Neural crest cell (in vitro differentiated cells): ENCODE measurements at places on chromosomes 5 and 9. TPM values are rescaled to one million over a fixed set of nuclear protein-coding genes. Genes with fewer than 3 reads are reported as not detected.
A peak's percentile ranks its signal among the peaks of the same experiment; 100 is the strongest.

GRCh38 chr5:172051643-172052339, 45.4 kb upstream of the FBXW11 start:
- H3K4me1 ChIP-seq = peaks cover 20% of the 10 kb centered on the region
- H3K4me3 ChIP-seq = no peak overlapping the region
- no peaks in the 10 kb centered on the region for H3K27me3 ChIP-seq
- H3K27ac ChIP-seq = peak overlapping the region; percentile 73
- DNase-seq = no peak

The MOB3B gene
- 20.5 and 21.8 TPM in 2 replicates for total RNA-seq

GRCh38 chr5:177478711-177479646, 5.5 kb upstream of the DBN1 start:
- H3K36me3 ChIP-seq = peaks cover 6% of the 10 kb centered on the region
- peak overlapping the region; percentile 74 for H3K4me3 ChIP-seq
- no peak for DNase-seq
- H3K27me3 ChIP-seq = peaks cover 11% of the 10 kb centered on the region
- peaks cover 41% of the 10 kb centered on the region for H3K4me1 ChIP-seq

DNA sequence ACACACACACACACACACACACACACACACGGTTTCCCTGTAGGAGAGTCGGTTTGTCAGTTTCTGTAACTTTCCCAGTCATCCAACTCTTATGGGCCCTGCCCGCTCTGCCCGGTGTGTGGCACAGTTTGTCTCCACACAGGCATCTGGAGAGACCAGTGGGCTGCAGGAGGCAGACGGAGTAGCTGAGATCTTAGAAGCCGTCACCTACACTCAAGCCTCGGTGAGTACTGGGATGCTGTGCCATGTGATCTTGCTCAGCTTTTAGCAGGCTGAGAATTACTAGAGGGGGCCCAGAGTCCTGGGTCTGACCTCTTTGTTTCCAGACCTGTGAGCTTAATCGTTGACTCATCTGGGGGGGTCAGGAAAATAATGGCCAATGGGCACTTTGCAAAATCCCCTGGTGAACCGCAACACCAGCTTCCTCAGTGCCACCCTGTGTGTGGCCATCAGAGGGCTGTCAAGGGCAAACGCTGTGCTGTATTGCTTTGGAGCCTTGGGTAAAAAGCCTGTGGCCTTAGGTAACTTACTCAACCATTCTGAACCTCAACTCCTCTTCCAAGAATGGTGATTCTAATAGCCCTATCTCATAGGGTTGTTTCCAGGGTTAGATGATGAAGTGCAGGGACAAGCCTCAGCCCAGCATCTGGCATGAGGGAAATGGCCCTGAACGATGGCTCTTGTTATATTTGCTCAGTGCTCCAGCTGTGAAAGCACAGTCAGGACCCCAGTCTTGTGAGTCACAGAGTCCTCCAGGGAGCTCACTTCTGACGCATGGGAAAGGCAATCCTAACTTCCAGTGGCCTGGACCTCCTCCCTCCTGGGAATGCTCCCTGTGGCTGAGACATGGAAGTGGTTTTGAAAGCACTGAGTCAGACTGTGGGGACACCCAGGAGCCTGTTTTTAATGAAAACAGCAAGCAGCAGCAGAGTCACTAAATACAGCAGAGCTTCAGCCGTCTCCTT, 45.6 kb downstream of the COL15A1 start:
- H3K4me1 ChIP-seq = peaks cover 4% of the 10 kb centered on the region
- no peaks in the 10 kb centered on the region for H3K27me3 ChIP-seq
- H3K4me3 ChIP-seq = no peak overlapping the region
- H3K36me3 ChIP-seq = no peaks in the 10 kb centered on the region
- H3K27ac ChIP-seq = no peak overlapping the region

GRCh38 chr5:158264264-158264663, 405.3 kb upstream of the CLINT1 start:
- H3K27ac ChIP-seq = no peak overlapping the region
- no peak overlapping the region for H3K4me3 ChIP-seq
- no peaks in the 10 kb centered on the region for H3K27me3 ChIP-seq
- H3K36me3 ChIP-seq = no peaks in the 10 kb centered on the region
- DNase-seq = no peak

The CCL28 gene
- not detected in 2 replicates for total RNA-seq

The CWC27 gene
- 29.4 and 36.5 TPM in 2 replicates for total RNA-seq

The ACOT12 gene
- not detected in 2 replicates for total RNA-seq

The GDNF gene
- total RNA-seq = 0.30 and 0.65 TPM in 2 replicates

- no peak for DNase-seq
- H3K27ac ChIP-seq = no peak overlapping the region
- no peaks in the 10 kb centered on the region for H3K36me3 ChIP-seq
- no peak overlapping the region for H3K4me3 ChIP-seq
- H3K27me3 ChIP-seq = no peaks in the 10 kb centered on the region
Measured at GRCh38 chr9:82332018-82332773, 343.6 kb downstream of the SPATA31D1 start.

DNA sequence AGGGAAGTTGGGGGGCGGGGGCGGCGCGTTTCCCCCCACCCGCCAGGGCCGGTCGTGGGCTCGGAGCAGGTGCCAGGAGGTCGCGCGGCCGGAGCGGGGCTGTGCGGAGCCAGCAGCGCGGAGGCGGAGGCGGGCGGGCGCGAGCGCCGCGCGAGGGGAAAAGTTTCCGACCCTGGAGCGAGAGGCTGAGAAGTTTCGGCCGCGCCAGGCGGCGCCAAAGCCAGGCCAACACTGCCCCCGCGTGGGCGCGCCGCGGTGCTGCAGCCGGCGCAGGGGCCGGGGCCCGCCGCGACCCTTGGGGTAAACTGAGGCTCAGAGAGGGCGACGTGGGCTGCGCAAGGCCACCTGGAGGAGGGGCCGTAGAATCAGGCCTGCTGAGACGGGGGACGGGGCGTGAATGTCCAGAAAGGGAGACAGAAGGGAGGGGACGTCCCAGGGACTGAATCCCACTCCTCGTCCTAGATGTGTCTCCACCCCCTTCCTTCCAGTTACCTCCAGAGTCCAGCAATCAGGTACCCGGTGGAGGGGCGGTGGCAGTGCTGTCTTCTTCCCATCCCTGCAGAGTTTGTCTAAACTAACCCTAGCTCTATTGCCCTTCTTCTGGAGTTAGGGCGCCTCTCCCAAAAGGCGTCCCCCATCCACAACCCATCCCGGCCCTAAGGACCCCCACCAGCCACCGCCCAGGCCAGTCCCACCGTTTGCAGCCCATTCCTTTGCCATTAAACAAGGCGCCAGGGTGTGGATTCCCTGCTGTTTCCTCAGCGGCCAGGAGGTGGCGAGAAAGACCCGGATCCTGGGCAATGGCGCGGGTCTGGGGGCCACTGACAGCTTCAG, 10.2 kb downstream of the C9orf50 start:
- peak overlapping the region; percentile 76 for H3K4me3 ChIP-seq
- H3K27me3 ChIP-seq = peaks cover 3% of the 10 kb centered on the region
- DNase-seq = peak; percentile 83
- H3K36me3 ChIP-seq = no peaks in the 10 kb centered on the region
- H3K4me1 ChIP-seq = peaks cover 37% of the 10 kb centered on the region
- H3K27ac ChIP-seq = no peak overlapping the region

The ENTPD2 gene
- total RNA-seq = not detected in 2 replicates

The SLC6A3 gene
- 0.16 and 0.27 TPM in 2 replicates for total RNA-seq

The RNF183 gene
- not detected in 2 replicates for total RNA-seq
